ENCODE measurements at places on chromosomes 3 and 15.

- no peak for DNase-seq
These were observed 139.2 kb downstream of the PDCD6IP start for GRCh38 chr3:33937628-33938027.

DNA sequence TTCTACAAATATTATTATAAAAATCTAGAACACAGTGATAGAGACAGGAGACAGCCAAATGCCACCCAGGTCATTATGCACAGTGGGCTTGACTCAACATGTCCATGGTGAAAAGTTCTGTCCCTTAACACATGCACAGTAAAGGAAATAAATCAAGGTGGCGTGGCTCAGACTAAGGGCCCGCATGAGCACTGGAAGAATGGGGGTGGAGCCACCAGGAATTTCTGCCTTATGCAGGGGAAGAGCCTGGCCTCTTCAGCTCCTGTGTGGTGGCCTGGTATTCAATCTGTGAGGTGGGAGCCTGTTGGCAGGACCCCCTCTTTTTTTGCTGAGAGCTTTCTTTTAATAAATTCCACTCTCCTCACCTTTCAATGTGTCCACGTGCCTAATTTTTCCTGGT lies 17.2 kb upstream of the SPG21 start:
- no peak for DNase-seq

- DNase-seq = no peak
These were observed 37.9 kb downstream of the EID1 start for GRCh38 chr15:48915861-48916260.

DNA sequence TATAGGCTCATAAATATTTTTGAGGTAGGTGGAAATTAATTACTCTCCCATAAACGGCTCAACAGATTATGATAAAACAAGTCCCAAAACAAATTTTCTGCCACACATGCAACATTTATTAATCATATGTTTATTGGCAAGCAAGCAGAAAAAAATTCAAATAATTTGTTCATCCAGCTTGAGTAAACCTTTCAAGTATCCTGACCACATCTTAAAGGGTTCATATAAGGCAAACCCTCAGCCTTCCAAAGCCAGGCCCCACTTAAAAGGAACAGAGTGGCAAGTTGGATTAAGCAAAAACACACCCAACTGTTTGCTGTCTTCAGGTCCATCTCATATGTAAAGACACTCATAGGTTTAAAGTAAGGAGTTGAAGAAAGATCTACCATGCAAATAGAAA lies 1042.3 kb downstream of the DIPK2A start:
- DNase-seq = no peak

GRCh38 chr3:72440491-72440890 lies 407.8 kb downstream of the SHQ1 start:
- no peak for DNase-seq

DNA sequence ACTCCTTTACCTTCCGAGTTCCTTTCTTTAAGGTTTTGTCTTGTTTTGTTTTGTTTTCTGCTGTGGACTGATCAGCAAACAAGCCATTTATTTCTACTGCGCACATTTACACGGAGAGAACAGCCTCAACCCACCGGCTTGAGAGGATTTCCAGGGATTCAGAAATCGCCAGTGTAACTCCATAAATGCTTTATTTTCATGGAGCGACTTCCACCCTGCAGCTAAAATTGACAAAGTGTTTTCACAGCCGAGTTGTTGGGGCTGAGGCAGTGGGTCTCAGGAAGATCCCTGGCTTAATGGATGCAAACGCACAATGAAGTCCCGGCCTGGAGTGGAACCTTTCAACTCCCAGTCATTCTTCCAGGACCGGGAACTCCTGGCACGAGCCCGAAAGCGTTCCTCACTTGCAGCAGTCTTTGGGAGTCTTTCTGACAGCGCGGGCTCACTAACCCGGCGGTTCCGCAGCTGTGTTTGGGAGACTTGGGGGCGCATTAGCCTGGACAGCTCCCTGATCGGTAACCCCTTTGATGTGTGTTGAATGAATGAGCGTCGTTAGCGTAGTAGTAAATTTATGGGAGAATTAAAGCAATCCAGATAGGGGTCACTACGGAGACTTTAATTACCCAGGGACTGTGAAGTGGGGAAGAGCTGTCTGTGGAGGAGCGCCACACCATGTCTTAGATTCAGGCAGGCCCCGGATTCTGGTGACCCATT lies 785 bp upstream of the MYRIP start:
- DNase-seq = no peak

DNA sequence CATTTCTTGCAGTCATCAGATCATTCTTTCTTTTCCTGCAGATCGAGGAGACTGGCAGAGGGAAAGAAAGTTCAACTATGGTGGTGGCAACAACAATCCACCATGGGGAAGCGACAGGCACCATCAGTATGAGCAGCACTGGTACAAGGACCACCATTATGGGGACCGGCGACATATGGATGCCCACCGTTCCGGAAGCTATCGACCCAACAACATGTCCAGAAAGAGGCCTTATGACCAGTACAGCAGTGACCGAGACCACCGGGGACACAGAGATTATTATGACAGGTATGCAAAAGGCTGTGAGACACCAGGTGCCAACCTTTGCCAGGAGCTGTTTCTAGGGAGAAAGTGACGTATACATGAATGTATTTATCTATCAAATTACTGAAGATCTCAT lies 69.0 kb downstream of the RGMA start:
- DNase-seq = no peak

DNA sequence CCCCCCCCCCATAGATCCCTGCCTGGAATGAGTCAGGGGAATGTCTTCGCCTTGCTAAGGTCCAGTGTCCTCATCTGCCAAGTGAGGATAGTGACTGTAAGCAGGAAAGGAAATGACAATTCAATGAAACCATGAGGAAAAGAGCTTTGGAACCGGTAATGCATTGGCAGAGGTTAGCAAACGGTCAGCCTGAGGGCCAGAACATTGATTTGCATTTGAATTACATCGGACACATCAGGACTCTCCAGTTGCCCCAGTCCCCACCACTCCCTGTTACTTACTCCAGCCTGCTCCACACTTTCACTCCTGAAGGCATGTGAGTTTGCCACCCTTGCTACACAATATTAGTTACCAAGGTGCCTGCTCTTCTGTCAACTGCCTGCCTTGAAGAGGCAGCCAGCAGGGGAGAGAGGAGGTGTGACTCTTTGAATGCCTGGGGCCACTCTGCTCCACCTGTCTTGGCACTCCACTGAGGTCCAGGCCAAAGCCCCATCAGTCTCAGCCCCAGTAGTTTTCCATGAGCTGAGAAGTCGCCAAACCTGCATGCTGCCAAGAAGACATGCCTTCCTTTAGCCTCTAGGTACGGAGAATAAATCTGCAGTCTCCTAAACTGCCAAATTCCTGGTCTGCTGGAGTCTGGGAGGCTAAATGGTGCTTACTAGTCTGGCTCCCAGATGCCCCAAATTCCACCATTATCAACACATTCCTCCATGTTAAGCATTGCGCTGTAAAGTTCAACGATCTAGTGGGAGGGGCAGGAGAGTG lies 191.7 kb upstream of the TLE3 start:
- DNase-seq = peak; percentile 69

GRCh38 chr15:59918994-59919951 lies 84.8 kb upstream of the FOXB1 start:
- peak; percentile 30 for DNase-seq

DNA sequence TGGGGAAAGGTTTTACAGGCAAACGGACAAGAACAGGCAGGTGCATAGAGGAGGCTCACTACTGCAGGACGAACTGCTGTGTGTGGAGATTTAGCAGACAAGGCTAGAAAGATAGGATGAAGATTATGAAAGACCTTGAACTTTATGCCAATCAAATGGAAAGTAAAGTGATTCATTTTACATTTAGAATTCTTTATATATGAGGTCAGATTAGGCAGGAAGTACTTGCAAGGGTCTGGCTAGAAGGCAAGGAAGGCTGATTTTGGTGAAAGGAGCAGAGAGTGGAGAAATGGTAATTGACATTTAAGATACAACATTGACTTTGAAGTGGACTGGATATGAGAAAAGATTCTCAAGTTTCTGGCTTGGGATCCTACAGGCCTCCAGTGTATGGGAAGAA lies 33.6 kb downstream of the PLSCR4 start:
- DNase-seq = no peak

GRCh38 chr3:126208606-126209256 lies 28.3 kb upstream of the ALDH1L1 start:
- peak; percentile 45 for DNase-seq

DNA sequence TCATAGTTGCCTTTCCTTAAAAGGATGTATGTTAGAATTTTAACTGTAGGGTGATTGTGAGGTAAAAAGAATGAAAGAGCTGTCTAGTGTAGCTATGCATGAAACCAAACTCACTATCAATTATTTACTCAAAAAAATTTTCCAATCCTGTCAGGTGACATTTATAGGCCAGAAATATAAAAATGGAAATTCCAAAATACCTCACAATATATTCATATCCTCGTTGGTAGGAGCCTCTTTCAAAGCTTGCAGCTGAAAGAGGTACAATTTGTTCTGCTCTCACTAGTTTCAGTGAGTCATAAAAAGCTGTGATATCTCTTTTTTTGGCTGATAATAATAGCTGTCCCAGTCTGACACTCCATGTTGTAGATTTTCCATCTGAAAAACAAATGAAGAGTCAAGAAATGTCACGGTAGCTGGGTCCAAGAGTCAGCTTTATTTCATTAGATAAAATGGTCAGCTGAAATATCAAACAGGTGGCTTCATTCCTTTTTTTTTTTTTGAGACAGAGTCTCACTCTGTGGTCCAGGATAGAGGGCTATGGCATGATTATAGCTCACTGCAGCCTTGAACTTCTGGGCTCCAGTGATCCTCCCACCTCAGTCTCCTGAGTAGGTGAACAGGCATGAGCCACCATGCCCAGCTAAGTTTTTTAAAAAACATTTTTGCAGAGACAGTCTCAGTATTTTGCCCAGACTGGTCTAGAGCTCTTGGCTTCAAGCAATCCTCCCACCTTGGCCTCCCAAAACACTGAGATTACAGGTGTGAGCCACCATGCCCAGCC lies 50.8 kb upstream of the XRN1 start:
- DNase-seq = no peak

- no peak for DNase-seq
These were observed 14.7 kb upstream of the SYNM start for GRCh38 chr15:99090011-99090699.

DNA sequence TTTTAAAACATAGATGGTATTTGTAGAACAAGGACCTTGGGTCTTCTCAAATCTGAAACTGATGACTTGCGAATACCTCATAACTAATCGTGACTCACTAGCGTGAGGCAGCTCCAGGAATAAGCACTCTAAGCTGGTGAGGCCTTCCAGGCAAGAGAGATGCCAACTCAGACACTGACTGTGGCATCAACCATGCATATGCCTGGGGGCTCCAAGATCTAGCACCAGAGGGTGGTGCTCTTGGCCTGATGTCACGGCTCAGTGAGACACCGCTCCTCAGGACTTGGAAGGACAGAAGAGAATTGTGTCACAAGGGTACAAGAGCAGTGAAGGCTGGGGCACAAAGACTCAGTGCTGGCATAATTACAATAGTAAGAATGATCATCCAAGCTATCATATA lies 125.0 kb upstream of the TRIM42 start:
- DNase-seq = no peak

GRCh38 chr3:115855911-115856310 lies 232.6 kb downstream of the GAP43 start:
- no peak for DNase-seq

- no peak for DNase-seq
These were observed 407.6 kb downstream of the ZIC1 start for GRCh38 chr3:147816752-147817151.

DNA sequence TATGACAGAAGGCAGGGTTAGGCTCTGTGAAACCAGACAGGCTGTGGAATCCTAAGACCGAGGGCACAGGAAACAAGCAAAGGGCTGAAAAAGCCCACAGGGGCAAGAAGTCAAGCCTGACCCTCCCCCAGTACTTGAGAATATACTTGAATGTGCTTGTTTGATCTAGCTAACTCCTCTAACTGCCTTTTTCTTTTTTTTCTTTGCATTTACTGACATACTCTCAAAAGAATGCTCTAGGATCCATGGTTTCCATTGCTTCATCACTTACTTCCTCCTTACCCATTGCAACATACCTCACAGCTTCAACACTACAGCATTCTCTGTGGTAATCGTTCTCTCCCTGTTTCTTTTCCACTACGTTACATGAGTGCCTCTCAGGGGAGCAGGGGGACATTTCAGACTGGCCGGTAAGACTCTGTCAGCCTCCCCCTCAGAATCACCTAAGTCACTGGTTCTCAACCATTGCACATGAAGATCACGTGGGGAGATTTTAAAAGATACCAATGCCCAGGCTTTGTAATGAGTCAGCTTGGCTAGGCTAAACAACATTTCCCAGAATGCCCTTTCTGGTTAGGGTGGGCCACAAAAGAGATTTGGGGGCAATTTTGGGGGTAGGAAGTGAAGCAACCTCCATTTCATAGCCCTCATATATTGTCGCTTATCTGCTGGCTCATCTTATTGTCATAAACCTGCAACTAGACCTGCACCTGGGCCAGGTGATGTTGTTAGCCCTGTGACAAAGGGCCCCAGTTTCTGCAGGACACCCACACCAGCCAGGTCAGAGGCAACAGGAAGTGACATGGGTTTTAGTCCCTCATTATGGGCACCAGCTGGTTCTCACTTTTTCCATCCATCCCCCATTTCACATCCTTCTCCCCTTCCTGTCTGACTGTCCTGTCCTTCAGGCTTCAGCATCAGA lies 24.6 kb upstream of the RSL24D1 start:
- DNase-seq = peak; percentile 89

- no peak for DNase-seq
These were observed 40.2 kb upstream of the ADAMTSL3 start for GRCh38 chr15:83613714-83614113.

- no peak for DNase-seq
These were observed 697.5 kb upstream of the CBLB start for GRCh38 chr3:106566277-106566676.

GRCh38 chr3:40782111-40782721 lies 257.5 kb downstream of the ZNF621 start:
- no peak for DNase-seq

- no peak for DNase-seq
These were observed 97.8 kb upstream of the AADACL2 start for GRCh38 chr3:151635905-151636304.

- no peak for DNase-seq
These were observed 262.1 kb upstream of the SATB1 start for GRCh38 chr3:18687286-18687685.

GRCh38 chr15:33963831-33964664 lies 4.2 kb upstream of the CHRM5 start:
- DNase-seq = no peak

GRCh38 chr3:35709691-35710090 lies 70.4 kb downstream of the ARPP21 start:
- DNase-seq = no peak

DNA sequence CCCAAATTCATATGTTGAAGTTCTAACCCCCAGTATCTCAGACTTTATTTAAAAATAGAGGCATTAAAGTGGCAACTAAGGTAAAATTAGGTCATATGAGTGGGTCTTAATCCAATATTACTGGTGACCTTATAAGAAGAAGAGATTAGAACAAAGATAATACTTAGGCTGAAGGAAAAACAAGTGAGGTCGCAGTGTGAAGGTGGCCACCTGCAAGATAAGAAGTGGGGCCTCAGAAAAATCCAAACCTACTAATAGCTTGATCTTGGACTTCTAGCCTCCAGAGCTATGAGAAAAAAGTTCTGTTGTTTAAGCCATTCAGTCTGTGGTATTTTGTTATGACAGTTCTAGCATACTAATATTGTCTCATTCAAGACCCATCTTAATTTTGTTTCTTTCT lies 159.9 kb upstream of the PEX5L start:
- no peak for DNase-seq

GRCh38 chr3:24123596-24123995 lies 178.5 kb downstream of the NR1D2 start:
- DNase-seq = peak; percentile 49

- peak; percentile 60 for DNase-seq
These were observed 194.6 kb downstream of the ADAMTSL3 start for GRCh38 chr15:83848315-83849050.

- DNase-seq = no peak
These were observed 127.2 kb upstream of the SYNPR start for GRCh38 chr3:63150880-63151279.

Measured in fibroblast of skin of left biceps (primary cell).